ENCODE measurements at places on chromosomes 5 and 9.
A peak's percentile ranks its signal among the peaks of the same experiment; 100 is the strongest.

- no peak for DNase-seq
These were observed 114.3 kb upstream of the IL12B start for GRCh38 chr5:159444441-159445082.

DNA sequence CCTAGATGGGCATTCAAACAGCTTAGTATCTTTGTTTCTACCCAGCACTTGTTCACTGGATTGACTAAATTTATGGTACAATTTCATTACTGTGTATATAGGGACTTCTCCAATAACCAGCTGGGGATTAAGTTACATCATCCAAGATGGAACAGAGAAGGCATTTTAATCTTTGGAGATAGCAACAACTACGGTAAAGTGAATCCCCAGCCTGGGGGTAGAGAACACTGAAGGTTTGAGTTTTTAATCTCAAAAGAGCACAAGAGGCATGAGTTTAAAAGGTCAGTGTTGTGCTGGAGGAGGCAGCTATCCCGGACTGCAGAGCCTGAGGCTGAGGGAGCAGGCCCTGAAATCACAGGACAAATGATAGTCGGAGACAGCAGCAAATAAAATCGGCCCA is 28.6 kb downstream of the DDX31 start:
- no peak for DNase-seq

DNA sequence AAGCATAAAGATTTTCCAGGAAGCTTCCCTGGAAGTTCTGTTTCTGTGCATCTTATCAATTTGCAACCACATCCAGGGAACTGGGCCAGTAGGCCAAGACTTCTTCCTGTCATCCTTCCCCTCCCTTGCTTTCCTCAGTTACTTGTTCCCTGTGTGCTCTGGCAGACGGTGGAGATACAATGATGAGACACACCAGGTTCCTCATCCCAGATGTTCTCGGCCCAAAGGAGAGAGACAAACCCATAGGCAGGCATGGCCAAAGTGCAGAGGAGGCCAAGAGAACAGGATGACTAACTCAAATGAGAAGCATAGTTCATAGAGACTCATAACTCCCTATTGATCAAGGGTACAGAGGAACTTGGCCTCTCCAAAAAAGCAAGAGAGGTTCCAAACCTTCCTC is 652.6 kb downstream of the CCDC171 start:
- DNase-seq: no peak

DNA sequence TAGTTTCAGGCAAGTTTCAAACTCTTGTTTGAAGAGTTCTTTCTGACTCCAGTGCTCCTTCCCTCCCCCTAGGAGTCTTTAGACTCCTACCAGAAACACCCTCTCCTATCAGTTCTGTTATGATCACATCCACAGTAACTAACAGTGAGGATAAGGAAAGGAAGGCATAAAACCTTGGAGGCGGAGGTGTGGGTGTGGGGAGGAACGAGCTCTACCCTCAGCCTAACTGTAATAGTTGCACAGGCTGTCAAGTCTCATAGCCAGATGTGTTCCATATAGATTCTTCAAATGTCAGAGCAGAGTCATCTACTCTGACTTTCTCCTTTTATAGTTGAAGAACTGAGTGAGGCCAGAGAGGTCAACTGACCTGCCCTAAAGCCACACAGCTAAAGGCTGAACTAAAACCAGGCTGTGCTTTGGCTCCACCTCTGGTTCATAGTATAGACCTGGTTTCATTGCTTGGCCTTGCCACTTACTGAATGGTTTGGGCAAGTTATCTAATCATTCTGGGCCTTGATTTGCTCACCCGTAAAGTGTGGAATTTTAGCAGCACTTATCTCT is 34.4 kb upstream of the PIK3R1 start:
- no peak for DNase-seq

- DNase-seq: no peak
These were observed 307.8 kb upstream of the IRX4 start for GRCh38 chr5:2190549-2190948.

GRCh38 chr9:127805620-127806019 is 2.9 kb downstream of the FPGS start:
- DNase-seq: peak; percentile 65

GRCh38 chr5:103247118-103247517 is 11.4 kb upstream of the MACIR start:
- DNase-seq: no peak

DNA sequence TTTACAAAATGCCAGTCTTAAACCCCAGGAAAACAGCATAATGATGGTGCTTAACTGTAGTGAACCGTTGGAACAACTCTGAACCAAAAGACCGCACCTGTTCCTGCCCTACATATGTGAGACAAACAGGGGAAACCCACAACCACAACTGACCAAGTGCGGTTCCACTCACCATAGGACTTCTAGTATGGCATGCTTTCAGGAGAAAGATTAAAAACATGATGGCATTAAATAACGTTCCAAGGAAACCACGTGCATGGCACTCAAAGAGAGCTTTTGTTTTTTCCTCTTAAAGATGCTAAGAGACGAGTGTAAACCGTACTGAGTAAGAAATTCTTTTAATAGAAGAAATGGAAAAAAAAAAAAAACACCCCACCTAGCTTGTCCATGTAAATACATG is 119.8 kb downstream of the SSBP2 start:
- peak; percentile 38 for DNase-seq

DNA sequence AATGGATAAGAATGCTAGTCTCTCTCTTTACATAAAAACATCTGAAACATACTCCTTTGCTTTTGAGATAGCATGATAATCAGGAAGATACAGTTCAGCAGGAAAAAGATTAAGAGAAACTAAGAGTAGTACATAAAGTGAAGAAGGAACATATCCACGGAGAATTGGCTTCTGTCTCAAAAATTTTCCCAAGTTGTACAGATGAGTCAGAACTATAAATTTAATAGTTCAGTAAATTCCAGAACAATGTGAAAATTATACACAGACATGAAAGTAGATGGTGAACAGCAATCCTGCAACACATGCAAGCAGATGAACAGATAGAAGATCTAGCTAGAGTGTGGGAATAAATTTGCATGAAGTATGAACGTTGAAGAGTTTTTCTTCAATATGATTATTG is 691.4 kb upstream of the RIOK2 start:
- no peak for DNase-seq

- DNase-seq: no peak
These were observed 67.0 kb upstream of the BRINP1 start for GRCh38 chr9:119436261-119436660.

DNA sequence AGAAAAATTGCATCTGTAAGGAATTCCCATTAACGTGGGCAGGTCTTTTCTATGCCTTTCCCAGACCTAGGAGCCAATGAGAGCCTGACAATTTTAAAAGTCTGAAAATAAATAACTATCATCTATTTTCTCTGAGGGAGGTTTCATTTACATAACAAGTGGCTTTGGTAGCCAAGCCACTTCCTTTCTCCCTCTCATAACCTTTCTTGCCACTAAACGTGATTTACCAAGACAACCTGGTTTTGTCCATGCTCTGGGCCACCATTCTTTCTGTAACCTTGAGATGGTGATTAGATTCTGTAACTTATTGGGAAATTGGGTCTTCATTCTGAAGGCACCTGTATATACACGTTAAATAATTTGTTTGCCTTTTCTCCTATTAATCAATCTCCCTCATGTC is 1046.9 kb downstream of the CDH12 start:
- no peak for DNase-seq

DNA sequence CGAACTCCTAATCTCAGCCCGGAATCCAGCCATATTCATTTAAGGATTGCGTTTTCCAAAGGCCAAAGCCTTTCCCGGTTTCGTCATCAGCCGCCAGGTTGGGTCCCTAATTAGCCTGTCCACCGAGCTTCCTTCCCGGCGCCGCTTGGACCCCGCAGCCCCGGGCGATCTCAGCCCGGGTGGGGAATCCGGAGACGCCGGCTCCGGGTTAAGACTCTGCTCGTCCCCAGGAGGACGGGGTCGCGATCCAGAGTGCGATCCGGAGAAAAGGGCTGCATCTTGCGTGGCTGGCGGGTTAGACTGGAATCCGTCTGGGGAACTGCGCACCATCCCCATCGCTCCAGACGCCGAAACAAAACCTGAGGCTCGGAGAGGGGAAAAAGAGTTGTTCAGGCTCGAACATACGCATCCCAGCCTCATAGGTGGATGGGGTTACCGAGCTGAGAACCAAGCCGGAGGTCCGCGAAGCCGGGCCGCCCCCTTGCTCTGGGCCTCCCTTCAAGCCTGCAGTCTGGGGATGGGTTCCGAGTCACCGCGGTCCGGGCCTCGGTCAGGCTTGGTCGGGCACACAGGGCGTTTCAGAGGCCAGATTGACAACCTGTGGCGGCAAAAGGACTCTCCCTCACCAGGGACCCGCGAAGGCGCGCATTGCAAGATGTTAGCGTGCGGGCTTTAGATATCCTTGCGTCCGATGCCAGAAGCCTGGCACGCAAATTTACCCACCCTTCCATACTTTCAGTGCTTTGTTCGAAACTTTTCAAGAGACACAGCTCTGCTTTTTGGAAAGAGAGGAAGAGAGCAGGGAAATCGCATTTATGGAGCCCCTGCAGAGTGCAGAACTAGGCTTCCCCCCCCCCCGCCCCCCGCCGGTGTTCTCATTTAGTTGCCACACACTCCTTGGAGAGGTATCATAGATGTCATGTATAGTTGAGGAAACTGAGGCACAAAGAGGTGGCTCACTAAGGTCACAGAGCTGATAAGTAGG is 7.9 kb downstream of the MSX2 start:
- DNase-seq: no peak

DNA sequence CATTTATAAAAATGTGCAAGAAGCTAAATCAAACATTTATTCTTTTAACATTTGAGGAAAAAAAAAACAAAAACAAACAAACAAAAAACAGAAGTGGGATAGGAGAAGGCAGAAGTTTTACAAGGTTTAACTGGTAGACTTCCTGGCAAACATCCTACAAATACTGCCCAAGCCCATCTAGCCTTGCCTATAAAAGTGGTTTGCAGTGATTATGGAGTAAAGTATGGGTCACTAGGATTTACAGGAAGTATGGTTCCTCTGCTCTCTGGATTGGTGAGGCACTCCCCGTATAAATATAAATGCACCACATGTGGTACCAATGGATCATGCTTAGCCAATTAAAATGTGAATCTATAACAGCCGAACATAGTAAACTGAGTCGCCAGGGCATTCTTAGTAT is 291.9 kb downstream of the EDIL3 start:
- no peak for DNase-seq

- no peak for DNase-seq
These were observed 198.3 kb downstream of the KCTD16 start for GRCh38 chr5:144369006-144369405.

DNA sequence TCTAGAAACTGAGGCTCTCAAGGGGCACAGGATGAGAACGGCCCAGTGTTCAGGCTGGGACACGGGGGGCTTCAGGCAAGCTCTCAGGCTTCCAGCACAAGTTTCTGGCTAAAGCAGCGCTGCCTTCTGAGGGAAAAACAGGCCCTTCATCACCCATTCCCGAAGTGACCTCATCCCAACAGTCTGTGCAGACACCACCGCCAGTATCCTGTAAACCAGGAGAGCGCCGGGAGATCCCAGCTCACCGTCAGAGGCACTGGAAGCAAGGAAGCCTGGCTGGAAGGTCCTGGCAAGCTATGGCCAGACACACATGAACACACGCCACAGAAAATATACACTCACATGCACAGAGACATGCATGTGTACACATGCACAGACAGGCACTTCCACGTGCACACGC is 8.8 kb downstream of the SLC12A7 start:
- DNase-seq: no peak

GRCh38 chr9:137383784-137384756 is 38.9 kb downstream of the EXD3 start:
- no peak for DNase-seq

GRCh38 chr5:68490406-68490805 is 274.9 kb downstream of the PIK3R1 start:
- DNase-seq: no peak

GRCh38 chr5:153222936-153223335 is 267.5 kb upstream of the GRIA1 start:
- no peak for DNase-seq

DNA sequence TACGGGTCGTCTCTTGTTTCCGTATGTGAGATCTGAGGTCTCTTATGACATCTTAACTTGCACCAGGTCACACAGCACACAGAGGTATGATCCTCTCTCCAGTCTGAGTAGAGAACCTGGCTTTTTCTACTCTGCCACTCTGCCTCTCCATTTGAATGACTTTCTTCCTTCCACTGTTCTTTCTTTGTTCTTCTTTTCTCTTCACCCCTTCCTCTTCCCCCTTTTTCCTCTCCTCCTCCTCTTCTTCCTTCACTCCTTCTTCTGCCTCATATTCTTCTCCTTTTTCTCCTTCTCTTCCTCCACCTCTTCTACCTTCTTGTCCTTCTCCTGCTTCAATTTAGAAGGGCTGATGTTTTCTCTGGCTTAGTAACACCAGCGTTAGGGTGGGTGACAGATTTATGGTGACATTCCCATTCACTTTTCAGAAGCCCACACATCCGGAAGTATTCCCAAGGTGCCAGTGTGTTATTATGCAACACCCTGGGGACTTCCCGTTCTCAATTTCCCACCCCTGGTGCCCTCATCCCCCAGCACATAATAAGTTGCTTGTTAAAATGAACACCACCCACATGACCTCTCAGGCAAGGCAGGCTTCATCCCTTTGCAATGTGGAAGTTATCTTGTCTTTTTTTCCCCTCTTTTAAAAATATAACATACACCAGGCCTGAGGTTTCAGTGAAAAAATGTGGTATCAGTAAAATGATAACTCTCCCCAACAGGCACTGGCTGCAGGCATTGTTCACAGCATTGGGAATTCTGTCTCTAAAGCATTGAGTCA is 122.0 kb downstream of the PAPPA start:
- no peak for DNase-seq

- no peak for DNase-seq
These were observed 372.8 kb upstream of the KLF4 start for GRCh38 chr9:107862323-107862722.

DNA sequence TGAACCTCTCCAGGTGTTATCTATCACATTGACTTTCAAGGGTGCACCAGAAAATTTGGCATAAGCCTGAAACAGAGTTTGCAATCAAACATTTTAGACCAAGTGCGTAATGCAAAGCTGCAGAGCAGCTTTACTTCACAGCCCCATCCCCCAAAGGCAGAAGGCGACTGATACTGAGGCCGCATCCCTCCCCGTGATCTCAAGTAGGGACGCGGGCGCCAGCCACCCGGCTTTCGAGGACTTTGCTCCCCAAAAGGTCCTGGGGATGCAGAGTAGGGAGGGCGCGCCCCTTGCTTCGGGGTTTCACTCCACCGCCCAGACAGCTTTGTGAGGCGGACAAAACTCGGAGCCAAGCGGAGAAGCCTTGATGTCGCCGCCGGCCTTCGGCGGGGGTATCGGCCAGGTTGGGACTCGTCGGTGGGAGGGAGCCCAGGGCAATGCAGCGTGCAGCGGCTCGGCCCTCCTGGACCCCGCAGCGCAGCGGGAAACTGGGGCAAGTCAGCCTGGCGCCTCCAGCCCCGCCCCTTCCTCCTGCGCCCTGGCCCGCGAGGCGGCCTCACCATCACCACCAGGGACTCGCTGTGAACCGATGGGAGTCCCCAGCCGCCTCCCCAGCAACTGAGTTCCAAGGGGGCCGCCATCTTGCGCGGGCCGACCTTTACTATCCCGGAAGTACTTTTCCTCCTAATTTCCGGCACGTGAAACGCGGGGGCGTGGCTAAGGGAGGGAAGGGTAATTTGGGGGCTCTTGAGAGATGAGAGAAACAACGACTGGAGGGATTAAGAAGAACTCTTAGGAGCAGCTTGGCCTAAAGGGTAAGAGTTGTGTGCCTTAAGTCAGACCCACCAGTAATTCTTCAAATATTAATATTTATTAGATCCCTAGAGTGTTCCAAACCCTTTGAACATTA is at the start of gene MTX3:
MTX3 (minus strand) TSS at position 665 of the 910 bp plus-strand sequence; CDS start at position 641, 24 bp downstream.
- peak; percentile 94 for DNase-seq

Data from activated CD4-positive, alpha-beta T cell treated with anti-CD3 and anti-CD28 coated beads for 48 hours (primary cell).